ENCODE measurements at places on chromosomes 3 and 15.
A peak's percentile ranks its signal among the peaks of the same experiment; 100 is the strongest.

- DNase-seq, result peak; percentile 20
Measured at GRCh38 chr3:197793247-197793646, 2.2 kb downstream of the LRCH3 start.

DNA sequence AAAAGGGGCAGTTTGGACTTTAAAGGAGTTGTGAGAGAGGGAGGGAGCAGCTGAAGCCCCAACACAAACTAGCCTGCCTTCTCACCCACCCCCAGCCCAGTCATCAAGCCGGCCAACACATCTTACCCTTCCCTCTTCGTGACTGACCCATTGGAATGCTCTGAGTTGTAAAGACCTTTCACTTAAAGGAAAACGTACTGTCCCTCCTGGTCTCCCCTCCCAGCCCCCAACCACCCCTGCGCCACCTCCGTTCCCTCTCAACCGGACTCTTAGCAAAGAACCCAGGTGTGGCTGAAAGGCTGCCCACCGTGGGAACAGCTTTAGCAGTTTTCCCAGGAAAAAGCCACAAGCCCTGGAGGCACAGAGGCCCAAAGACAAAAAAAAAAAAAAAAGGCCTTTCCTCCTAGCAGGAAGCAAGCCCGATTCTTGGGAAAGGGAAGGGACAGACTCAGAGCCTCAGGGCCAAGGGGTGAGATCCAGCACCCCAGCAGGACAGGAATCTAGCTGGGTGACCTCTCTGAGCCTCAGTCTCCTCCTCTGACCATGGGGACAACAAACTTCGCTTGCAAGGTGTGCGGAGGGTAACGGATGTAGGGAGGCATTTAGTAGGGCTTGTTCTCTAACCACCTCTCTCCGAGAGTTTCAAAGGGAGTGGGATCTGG lies 2.4 kb downstream of the CYP11A1 start:
- no peak for DNase-seq

DNA sequence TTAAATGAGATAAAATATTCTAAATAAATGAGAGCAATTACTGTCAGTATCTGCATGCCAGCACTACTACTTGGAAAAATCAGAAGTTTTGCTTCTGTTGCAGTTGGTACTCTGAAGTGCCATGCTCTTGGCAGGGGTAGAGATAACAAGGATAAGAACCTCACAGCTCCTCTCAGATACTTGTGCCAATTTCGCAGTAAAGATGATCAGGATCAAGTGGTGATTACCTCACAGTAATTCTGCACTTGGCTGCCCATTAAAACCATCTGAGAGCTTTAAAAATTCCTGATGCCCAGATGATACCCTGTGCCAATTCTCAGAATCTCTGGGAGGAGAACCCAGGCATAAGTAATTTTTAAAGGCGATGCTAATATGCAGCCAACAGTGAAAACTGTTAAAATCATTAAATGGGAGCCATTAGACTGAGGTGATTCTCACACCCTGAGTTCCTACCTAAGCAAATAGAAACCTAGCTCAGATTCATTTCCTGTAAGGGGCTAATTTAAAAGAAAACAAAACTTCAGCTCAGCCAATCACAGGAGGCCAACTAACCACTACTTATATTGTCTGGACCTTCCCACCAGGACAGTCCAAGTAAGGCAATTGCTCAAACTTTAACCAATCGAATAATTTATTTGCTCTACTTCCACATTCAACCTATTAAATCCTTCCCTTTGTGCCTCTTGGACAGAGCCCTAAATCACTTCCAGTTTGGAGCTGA lies 171.2 kb downstream of the KCNMB2 start:
- DNase-seq, result no peak

GRCh38 chr3:98027085-98027446 lies 8.0 kb downstream of the GABRR3 start:
- DNase-seq, result no peak

GRCh38 chr3:61903074-61903473 lies 341.7 kb downstream of the PTPRG start:
- DNase-seq, result no peak

DNA sequence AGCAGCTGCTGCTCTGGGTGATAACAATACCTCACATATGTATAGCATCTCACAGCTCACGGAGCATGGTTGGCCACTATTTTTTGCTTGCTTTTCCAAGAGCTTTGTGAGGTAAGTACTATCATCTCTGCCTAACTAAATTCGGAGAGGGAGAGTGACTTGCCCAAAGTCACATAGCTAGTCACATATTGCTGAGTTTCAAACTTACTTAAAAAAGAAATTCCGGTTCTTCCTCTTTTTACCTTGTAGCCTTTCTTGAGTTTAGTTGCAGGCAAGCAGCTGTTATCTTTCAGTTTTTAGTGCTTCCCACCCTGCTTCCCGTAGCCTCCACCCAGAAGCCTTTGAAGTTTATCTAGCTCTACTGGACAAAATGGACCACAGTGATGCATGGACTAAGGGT lies 309.2 kb downstream of the PDCD6IP start:
- no peak for DNase-seq

DNA sequence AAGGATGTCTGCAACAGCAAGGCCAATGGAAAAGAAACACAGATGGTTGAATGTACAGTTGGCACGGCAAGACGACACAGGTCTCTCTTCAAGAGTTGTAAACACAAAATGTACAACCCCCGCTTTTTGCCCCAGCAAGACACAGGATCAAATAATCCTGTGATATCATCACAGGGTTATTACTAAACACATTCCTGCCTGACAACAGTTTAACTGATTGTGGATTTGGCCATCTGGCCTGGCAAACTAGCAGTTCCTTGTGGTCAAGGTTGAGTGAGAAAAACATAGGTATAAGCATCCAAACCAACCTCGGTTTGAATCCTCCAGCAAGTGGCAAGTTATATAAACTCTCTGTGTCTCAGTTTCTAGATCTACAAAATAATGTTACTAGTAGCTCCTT lies 23.4 kb downstream of the PARP16 start:
- DNase-seq, result no peak

- DNase-seq, result no peak
Measured at GRCh38 chr3:193078996-193079753, 161.5 kb upstream of the MB21D2 start.

GRCh38 chr15:60757831-60758570 lies 279.1 kb upstream of the ICE2 start:
- DNase-seq, result no peak

DNA sequence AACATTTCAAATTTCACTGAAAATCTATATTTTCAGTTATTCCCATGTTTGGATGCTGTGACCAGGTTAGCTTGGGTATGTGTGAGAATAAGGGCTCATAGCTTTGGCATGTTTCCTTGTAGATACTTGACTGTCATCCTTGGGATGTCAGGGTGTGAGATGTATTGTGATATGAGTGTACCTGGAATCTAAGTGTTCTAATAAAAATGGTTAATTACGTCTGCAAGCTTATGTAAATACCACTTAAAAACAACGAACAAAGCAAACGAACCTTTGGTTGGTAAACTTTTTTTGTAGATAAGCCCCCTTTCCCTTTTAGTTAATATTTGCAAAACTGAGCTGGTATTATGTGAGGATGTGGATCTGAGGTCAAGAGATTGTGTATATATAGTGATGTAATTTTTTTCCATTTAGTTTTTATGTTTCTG lies 63.5 kb downstream of the FNDC3B start:
- DNase-seq, result no peak

- DNase-seq, result peak; percentile 89
Measured at GRCh38 chr15:28955160-28955992, 69.6 kb downstream of the APBA2 start.

- DNase-seq, result no peak
Measured at GRCh38 chr3:111485086-111485485, 56.9 kb upstream of the CD96 start.

GRCh38 chr15:91589360-91589759 lies 264.1 kb upstream of the SLCO3A1 start:
- DNase-seq, result no peak

DNA sequence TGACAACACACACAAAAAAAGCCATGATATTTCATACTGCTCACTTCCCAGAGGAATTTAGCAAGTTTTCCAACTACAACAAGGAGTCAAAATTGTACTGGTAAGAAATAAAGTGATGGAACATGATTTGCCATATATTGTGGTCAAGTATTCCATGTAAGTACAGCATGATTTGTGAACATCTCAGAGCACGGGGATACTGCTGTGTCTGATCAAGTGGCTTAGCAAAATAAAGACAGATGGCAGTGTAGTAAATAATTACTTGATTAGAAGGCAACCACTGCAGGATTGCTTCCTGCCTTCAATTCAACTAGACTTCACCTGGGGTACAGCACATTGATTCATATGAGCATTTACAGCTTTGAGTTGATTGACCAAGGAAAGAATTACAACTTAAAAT lies 51.6 kb upstream of the DUT start:
- no peak for DNase-seq

GRCh38 chr15:60062826-60063225 lies 58.7 kb downstream of the FOXB1 start:
- DNase-seq, result no peak

DNA sequence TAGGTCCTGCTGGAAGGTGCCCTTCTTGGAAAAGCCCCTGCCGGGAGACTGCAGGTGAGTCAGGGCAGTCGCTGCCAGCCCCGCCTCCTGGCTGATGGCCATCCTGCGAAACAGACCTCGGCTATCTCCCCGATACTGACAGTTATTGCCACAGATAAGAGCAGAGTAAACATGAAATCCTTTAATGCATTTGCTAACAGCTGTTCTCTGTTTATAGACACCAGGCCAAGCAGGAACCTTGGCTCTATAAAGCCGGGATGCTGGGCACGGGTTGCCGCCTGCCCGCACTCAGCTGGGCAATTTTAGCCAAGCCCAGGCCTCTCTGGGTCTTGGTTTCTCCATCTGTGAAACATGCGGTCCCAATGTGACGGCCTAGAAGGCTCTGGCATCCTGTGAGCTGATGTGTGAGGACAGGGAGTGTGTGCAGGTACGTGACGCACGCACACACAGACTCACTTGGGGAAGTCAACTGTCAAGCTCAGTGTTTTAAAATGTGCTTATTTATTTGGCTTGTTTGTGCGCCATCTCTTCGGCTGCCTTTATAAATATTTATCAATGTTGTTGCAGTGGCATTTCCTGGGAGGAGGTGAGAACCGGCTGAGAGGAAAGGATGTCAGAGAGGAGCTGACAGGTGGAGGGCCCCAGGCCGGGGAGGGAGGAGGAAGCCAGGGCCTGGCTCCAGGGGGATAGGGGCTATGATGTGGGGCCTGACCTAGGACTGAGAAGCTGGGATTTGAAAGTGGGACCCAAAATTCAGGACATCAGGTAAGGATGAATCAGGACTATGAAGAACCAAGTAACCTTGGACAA lies 50.8 kb upstream of the PRR23E start:
- no peak for DNase-seq

DNA sequence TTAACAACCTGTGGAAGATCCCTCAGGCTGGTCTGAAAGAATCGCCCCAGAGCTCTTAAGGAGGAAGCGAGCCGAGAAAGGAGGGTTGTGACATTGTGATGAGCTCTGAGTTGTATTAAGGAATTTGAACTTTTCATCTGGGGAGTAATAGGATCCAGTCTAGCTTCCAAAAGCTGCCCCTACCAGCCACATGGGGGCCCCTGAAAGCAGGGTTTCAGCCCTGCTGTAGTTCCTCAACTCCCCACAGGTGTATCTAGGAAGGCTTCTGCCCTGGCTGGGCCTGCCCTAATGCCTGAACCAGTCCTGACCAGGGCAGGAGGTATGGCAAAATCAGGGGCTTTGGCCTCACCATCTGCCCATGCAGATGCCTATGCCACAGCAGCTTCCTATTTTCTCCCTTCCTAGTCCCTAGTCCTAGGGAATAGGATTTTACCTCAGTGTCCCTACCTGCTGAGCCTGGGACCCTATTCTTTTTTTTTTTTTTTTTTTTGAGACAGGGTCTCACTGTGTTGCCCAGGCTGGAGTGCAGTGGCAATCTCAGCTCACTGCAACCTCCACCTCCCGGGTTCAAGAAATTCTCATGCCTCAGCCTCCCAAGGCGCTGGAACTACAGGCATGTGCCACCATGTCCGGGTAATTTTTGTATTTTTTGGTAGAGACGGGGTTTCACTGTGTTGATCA lies 5.0 kb upstream of the AP3S2 start:
- no peak for DNase-seq

DNA sequence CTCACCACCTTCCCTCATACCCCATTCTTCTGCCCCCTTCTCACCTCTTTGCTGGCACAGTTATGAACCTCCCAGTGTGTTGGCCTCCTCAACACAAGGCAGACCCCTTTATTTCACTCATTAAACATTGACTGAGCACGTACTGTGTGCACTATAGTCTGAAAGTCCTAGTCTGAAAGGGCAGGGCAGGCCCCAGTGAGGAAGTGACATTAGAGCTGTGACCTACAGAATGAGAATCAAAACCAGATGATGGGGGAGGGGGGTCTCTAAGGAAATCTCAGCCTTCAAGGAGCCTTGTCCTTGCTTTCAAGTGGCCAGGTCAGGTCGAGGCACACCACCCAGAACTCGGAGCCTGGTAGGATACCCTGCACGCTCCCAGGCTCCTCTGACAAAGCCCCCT lies 3.5 kb downstream of the SLC28A1 start:
- no peak for DNase-seq

DNA sequence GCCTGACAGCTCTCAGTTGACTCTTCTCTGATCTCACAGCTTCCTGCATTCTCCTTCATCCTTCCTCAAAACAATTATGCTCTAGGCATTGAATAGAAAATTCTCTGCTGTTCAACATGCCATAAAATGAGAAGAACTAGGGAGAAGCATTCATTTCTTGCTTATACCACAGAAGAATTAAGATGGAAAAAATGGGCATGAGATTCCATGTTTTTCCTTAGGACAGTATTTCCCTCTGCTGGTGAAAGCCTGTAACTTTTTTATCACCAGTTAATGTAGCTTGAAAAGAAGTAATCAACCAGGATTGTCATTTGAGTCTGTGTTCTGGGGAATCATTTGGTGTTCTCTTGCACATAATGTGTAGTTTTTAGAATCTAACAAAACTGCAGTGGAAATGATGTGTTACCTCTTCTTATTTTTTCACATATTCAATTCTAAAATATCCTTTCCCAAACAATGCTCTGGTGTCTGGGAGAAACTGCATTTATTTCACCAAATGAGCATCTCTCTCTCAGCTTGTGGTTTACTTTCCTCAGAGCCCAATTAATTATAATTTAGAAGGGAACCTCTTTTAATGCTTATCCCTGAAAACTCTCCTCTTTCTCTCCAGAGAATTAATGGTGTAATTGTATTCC lies 92.8 kb upstream of the DCBLD2 start:
- no peak for DNase-seq

Data from HAP-1 (cell line).